H1 (cell line): ENCODE measurements at places on chromosomes 12 and 14. TPM values are rescaled to one million over a fixed set of nuclear protein-coding genes. Genes with fewer than 3 reads are reported as not detected.

JPH4 gene
- 23.9 and 35.0 TPM in 2 replicates for polyA plus RNA-seq

- DNase-seq, result no peak
Observed at GRCh38 chr12:12796171-12796570, 10.7 kb downstream of the APOLD1 start.

DNA sequence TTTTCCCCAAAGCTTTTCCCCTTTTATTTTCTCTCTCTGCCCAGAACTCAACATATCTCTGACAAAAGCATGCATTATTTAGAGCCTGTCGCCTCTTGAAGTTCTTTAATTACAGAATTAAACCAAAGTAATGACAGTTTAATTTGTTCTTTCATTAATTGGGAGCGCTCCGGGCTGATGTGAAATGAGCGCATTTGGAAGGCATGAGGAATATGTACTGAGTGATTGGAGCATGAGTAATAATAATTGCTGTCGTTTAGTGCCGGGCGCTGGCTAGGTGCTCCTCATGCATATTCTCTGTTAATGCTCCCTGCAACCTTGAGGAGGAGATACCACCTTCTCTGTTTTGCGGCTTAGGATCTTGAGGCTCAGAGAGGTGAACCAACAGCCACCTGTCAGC lies 120.5 kb downstream of the SLC25A47 start:
- no peak for DNase-seq

GRCh38 chr12:7450667-7451066 lies 6.7 kb upstream of the CD163L1 start:
- DNase-seq, result no peak

CAPZA3 gene
- not detected in 2 replicates for polyA plus RNA-seq

DNA sequence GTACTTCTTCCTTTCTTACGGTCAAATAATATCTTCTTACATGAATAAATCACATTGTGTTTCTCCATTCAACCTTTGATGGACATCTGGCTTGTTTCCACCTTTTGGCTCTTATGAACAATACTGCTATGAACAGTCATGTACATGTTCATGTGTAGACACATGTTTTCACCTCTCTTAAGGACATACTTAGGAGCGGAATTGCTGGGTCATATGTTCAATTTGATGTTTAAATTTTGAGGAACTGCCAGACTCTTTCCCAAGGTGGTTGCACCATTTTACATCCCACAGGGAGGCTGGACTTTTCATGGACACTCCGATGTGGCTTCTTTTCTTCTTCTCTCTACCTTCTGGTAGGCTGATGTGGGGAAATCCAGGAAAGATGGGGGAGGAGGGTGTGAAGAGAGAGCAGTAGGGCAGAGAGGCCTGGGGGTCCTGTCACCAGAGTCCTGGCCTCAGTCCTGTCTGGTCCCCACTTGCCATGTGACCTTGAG lies 16.8 kb downstream of the LGMN start:
- DNase-seq, result no peak

- no peak for DNase-seq
Observed at GRCh38 chr14:67400434-67400833, 11.5 kb downstream of the PLEK2 start.

DNA sequence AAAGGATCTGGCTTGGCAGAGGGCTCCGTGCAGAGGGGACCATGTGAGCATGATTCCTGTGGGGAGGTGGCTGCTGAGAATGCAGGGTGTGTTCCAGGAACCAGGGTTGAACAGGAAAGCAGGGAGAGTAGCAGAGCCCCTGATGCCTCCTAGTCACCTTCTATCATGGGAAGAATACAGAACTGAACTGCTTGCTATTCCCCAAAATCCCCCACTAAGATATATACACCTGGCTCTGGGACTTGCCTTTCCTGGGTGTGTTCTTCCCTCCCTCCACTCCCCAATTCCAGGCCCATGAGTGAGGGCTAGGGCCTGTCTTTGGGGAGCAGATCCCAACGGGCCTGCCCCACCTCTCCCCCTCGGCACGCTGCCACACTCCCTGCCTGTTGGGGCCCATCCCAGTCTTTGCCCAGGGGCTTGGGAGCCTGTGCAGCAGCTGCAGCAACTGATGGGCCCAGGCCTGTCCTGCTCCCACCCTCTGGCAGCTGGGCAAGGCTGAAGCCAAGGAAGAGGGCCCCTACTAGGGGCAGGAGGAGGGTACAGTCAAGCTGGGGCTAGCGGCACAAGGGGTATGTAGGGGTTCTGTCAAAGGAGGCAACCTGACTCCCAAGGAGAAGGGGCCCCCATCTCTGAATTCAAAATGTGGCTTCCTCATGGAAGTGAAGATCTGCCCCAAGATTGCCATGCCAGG lies 3.2 kb downstream of the AJUBA start:
- DNase-seq, result no peak

GRCh38 chr14:54435500-54435981 lies 5.6 kb downstream of the CNIH1 start:
- no peak for DNase-seq

TPH2 gene
- polyA plus RNA-seq, result 0.42 and 0.57 TPM in 2 replicates

- no peak for DNase-seq
Observed at GRCh38 chr12:51118706-51119105, 35.3 kb upstream of the CSRNP2 start.

DNA sequence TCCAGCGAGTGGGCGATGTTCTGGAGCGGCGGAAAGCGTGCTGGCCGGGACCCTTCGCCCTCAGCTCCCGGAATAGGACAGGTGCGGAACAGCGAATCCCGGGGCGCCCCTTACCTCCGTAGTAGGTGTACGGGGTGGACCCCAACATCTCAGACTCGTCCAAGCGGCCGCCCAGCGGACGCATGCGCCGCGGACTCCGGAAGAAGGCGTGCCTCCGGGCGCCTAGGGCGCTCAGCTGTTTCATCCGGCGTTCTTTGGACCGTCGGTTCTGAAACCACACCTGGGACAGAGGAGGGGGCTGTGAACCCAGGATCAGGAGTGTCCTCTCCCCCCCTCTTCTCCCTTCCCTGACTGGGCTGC lies 4.5 kb downstream of the LHX5 start:
- peak; percentile 66 for DNase-seq

DNA sequence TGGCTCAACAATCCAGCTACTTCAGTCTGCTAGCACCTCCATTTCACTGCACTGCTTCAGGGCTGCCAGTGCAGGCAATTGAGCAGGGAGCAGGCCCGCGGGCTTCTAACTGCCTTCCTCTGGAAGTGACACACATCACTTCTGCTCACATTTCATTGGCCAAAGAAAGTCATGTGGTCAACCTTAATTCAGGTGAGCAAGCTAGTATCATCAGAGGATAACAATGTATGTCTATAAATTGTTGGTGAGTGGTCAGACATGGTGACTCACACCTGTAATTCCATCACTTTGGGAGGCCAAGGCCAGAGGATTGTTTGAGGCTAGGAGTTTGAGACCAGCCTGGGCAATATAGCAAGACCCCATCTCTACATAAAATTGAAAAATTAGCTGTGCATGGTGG lies 22.3 kb upstream of the CHGA start:
- no peak for DNase-seq

GRCh38 chr14:67251573-67252226 lies 10.5 kb downstream of the PALS1 start:
- DNase-seq, result no peak

MAX gene
- polyA plus RNA-seq, result 35.8 and 36.9 TPM in 2 replicates
